ENCODE measurements at places on chromosomes 4 and X. TPM values are rescaled to one million over a fixed set of nuclear protein-coding genes. Genes with fewer than 3 reads are reported as not detected.

CWH43 gene
- total RNA-seq: not detected

LYAR gene
- 4.7 TPM for total RNA-seq

LEF1 gene
- not detected for total RNA-seq

NPY1R gene
- 248 TPM for total RNA-seq

HTN3 gene
- not detected for total RNA-seq

HSD17B13 gene
- total RNA-seq: not detected

NOX1 gene
- not detected for total RNA-seq

VCX gene
- total RNA-seq: not detected
